ENCODE measurements at places on chromosomes 6 and 20.
A peak's percentile ranks its signal among the peaks of the same experiment; 100 is the strongest.

DNA sequence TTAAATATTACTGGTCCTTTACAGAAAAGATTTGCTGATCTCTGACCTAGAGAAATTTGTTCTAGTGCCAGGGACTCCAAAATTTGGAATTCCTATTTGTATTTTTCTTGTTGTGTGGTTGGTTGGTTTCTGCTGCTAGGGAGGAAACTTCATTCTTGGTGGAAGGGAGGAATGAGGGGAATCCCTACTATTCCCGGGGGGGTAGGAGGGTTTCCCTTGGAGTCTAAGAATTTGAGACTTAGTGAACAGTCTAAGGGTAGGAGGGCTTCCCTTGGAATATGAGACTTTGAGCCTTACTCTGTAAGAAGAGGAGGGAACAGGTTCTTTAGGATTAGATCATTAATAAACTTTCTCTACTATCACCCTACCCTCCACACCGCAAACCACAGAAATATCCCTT is 67.1 kb upstream of the ADGRF1 start:
- no peak for DNase-seq

GRCh38 chr20:50260479-50261221 is 70.0 kb downstream of the CEBPB start:
- DNase-seq: no peak

DNA sequence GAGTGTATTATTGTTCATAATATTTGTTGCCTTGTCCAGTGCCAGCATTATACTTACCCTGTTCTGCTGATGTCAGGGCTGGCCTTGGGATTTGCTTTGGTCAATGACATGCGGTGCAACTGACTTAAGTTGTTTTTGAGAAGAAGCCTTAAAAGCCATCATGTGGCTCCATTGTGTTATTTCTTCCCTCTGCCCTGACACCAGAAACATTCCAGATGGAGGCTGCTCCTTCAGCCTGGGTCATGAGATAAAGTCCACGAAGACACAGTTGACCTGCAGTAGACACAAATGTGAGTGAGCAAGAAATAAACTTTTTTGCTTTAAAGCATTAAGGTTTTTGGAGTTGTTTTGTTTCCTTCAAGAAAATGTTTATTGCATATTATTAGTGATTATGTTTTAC is 7.5 kb upstream of the HINT3 start:
- DNase-seq: no peak

- DNase-seq: peak; percentile 14
These were observed 5.1 kb downstream of the HLA-DMA start for GRCh38 chr6:32947552-32948465.

GRCh38 chr6:35213298-35213791 is 411 bp upstream of the SCUBE3 start:
- DNase-seq: no peak

- DNase-seq: no peak
These were observed 109.7 kb downstream of the BCAS1 start for GRCh38 chr20:53960579-53961272.

DNA sequence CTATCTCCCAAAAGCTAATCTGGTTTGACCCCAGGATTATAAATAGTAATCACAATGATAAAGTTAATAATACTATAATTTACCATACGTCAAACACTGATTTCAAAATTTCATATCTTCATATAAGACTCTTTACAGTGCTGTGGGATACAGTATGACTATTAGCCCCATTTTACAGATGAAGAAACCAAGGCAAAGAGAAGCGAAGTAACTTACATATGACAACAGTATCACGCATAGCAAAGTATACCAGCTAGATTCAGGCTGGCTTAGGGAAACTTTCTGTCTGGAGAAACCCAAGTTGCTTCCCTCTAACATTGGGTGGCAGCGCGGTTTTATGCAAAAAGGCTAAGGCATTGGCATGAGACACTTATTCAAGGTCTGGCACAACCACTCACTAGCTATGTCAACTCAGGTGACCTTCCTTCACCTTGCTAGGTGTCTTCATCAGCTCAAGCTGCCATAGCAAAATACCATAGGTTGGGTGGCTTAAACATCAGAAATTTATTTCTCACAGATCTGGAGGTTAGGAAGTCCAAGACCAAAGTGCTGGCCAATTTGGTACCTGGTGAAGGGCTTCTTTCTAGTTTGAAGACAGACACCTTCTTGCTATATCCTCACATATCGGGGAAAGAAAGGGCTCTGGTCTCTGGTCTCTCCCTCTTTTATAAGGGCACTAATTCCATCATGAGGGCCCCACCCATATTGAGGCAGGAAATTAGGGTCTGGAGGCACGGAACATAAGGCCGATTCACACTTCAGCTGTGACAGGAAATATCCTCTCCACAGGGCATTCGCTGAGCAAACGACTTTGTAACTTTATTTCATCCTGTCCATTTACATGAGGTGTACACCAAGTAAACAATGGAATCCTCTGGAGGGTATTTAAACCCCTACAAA is 22.4 kb upstream of the UTRN start:
- DNase-seq: peak; percentile 9

DNA sequence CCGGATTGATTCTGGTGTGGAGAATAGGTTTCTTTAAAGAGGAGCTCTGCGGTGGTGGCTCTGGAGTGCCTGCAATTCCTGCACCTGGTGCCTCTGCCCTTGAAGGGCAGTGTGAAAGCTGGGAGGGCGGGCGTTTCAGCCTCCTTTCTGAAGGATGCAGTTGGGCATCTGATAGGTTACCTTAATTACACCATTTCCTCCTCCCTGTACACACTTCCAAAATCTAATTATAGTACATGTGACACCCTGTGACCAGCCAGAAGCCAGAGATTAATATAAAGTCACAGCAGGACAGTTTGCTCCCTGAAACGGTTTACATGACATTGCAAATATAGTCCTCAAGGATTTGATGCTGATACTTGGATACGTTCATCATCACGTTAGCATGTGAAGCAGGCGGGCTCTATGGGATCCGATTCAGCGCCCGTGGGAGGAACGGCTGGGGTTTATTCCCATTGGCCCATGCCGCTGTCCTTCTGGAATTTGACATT is 548.2 kb downstream of the QKI start:
- no peak for DNase-seq

- DNase-seq: no peak
These were observed 34.2 kb upstream of the CDH4 start for GRCh38 chr20:61217848-61218247.

DNA sequence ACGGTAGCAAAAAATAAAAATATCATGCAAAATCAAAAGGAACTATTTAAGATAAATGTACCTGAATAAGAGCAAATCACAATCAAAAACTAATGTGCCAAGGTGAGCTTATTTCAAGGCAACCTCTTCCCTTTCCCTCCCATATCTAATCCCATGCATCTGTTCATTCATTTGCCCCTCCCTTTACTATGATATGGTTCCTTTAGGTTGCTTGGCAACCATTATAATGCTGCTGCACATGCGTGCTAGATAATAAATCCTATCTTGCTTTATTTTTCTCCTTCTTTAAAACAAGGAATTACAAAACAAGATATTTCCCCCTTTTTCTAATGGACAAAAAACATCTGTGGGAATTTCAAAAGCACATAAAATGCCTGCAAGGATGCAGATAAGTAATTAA is 318.2 kb upstream of the POU3F2 start:
- DNase-seq: no peak

DNA sequence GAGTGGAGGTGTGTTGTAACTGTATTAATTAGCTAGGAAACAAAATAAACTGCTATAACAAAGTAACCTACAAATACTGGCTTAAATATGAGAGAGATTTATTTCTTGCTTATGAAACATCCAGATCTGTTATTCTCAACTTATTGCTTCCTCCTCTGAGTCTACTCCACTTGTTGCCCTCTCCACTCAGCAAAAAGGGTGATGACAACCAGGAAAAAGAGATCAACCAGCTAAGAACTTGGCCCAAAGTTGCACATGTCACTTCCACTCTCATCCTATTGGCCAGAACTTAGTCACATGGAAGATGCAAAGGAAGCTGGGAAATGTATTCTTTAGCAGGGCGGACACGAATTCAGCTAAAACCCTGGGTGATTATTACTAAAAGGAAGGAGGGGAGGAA is 5.2 kb upstream of the TP53RK start:
- no peak for DNase-seq

GRCh38 chr6:38528196-38528965 is 111.3 kb downstream of the BTBD9 start:
- DNase-seq: no peak

- DNase-seq: no peak
These were observed 45.4 kb upstream of the BTN3A2 start for GRCh38 chr6:26319405-26320128.

DNA sequence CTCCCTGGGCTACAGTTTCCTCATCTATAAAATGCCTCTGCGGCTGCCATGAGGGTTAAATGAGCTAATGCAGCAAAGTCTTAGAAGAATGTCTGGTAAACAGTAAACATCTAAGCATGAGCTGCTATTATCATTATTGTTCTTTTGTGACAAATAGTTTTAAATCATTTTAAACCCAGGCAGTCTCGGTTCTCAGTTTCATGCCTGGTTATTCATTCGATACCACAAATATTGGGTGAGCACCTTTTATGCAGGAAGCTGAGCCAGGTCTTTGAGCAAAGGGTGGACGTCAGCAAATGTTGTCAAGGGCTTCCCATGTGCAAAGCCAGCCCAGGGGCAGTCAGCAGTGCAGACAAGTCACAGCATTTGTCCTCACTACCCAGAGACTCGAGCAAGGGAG is 128.7 kb downstream of the NFATC2 start:
- no peak for DNase-seq

- no peak for DNase-seq
These were observed 162.6 kb downstream of the COL19A1 start for GRCh38 chr6:70028926-70029325.

DNA sequence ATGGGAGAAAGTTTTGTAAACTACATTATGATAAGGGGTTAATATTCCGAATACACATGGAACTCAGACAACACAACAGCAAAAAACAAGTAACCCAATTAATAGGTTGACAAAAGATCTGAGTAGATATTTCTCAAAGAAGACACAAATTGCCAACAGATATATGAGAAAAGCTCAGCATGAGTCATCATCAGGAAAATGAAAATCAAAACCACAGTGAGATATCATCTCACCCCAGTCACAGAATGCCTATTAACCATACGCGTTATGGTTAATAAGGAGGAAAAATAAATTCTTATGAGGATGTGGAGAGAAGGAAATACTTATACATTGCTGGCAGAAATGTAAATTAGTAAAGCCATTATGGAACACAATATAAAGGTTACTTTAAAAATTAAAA is 695.0 kb downstream of the COL12A1 start:
- no peak for DNase-seq

DNA sequence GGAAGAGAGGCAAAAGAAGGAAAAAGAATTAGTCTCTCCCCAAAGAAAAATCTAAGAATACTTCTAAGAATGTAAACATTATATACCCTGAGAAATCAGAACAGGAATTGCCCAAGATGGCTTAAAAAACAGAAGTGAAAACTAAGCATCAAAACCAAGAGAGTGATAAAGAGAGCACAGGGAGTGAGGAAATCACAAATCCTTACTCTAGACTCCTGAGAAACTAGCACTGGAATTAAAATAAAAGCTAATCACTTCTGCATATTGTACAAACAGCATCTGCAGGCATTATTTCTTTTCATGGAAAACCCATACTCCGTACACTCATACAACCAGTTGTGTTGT is 285.7 kb downstream of the BTBD9 start:
- DNase-seq: no peak

GRCh38 chr6:139540276-139540675 is 165.8 kb upstream of the CITED2 start:
- DNase-seq: peak; percentile 20

- DNase-seq: no peak
These were observed 3.1 kb downstream of the MMP9 start for GRCh38 chr20:46011631-46012482.

DNA sequence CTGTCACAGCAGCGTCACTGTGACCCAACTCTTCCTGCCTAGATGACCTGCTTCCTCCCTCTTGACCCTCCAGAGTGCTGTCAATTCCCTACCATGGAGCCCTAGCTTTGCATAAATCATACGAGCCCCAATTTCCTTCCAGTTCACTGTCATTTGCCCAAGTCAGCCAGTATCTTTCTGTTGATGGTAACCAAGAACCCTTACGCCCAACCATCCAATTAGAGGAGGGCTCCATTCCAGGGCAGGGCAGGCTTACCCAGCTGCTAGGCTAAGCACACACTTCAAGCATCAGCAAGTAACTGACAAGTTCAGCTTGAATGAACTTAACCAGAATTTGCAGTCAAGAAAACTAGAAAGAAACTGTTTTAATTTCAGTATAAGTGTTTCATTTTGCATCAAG is 25.7 kb downstream of the WFDC3 start:
- no peak for DNase-seq

DNA sequence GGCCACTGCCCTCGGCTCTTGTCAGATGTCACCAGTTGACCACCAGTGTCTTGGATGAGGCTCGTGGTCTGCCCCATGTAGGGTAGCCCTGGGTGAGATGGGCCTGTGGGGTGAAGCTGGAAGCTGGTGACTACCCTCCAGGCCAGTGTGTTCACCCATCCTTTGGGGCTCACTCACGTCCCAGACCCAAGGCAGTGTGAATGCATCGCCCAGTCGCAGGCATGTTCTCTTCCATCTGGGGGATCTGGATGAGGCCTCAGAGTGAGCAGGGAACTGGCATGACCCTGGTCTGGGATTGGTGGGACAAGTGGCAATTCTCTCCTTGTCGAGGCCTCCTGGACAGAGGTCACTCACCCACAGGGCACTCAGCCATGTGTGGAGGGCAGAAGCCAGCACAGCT is 120.1 kb upstream of the PHACTR3 start:
- no peak for DNase-seq

GRCh38 chr6:125358898-125359297 is 57.1 kb upstream of the HDDC2 start:
- no peak for DNase-seq

DNA sequence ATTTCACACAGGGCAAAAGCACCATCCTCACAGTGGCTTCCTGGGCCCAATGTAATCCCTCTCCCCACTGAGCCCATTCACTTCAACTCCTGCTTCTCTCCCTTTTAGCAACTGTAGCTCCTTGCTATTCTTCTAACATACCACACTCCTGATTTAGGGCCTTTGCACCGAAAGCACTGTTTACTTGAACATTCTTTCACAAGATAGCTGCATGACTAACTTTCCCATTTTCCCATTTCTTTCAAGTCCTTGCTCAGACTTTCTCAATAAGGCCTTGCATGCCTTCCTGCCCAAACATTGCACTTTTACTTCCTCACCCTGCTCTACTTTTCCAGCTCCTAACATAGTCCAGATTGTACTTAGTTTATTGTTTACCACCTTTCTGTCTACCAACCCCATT is 73.0 kb downstream of the SHPRH start:
- no peak for DNase-seq

DNA sequence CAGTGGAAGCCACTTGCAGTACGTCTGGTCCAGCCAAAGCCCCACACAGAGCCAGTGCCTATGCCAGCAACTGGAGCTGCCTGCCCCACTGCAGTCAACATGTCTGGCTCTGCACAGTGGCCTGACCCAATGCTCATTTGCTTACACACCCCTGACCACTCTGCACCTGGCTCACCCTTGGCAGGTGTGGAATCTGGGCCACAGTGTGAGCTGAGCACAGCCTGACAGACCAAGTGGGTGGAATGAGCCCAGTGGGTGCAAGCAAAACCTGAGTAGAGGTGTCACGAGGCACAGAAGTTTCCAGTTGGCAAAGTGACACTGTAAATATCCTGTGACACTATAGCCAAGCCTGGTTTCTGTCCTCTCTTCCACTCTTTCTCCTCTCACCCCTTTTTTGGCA is 49.5 kb downstream of the GGTLC1 start:
- no peak for DNase-seq

- DNase-seq: no peak
These were observed 115.7 kb downstream of the OGFRL1 start for GRCh38 chr6:71404145-71404966.

Data from activated T-cell treated with anti-CD3 and anti-CD28 coated beads for 1 hour (primary cell).